ENCODE measurements at places on chromosomes 2 and 18.

GRCh38 chr2:238685713-238686112 lies 162.2 kb upstream of the TWIST2 start:
- DNase-seq, result no peak

- no peak for DNase-seq
Measured at GRCh38 chr18:8816220-8816619, 110.9 kb downstream of the MTCL1 start.

GRCh38 chr2:175855236-175855635 lies 146.8 kb downstream of the LNPK start:
- DNase-seq, result no peak

GRCh38 chr2:233358947-233359346 lies 4.7 kb downstream of the DGKD start:
- DNase-seq, result no peak

DNA sequence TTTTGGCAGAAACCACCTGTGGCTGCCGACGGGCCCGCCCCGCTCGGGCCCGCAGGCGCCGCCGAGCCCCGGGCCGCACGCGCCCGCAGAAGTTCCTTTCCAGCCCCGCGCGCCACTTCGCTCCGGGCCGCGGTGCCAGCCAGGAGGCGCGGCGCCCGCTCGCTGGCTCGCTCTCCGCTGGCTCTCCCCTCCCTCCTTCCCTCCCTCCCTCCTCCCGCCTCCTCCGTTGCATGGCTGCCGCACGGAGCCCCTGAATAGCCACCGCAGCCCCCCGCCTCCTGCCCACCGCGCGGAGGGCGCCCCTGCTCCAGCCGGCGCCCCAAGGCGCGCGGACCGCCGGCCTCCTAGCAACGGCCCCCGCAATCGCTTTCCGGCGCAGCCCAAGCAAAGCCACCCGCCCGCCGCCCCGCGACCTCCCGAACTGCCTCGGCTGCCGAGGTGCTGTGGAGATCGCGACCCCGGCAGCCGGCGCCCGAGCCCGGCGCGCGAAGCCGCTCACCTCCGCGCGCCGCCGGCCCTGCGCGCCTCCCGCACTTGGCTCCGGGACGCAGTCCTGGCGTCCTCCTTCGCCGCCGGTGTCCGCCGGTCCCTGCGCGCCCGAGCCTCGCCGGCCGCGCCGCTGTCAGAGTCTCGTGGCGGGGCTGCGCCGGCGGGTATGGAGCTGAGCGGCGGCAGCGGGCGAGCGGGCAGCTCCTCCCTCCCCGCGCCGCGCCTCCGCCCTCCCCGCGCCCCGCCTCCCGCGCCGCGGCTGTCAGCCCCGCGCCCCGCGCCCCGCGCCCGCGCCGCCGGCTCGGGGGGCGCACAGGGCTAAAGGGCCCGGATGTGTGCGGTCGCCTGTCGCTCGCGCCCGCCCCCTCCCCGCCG lies at the start of gene ZBTB7C:
TSS of gene ZBTB7C (minus strand) at position 657 of the 864 bp plus-strand sequence.
- no peak for DNase-seq

DNA sequence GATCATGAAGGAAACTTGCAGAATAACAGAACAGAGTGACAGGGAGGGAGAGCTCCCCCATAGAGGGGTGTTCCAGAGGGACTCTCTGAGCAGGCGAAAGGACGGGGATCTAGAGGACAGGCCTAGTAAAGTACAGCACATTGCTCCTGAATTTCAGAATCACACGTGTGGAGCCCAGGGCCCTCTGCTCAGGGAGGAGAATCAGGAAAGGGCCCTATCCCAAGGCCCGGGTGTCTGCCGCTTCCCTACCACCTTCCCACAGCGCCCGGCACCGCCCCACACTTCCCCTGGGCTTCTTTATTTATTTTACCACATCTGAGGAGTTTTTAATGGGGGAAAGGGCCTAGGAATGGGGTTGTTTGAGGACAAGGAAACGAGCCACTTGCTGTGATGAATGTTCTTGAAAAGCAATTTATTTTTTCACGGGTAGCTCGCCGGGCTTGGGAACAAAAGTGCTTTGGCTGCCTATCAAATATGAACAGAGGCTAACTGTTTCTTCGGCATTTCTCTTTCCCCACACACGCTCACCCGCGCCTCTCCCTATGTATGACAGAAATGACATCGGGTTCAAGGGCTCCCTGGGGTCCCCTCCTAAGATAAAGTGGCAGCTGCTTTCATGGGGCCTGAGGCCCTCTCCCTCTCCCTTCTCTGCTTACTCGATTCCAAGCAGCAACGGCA lies 79.3 kb upstream of the GLI2 start:
- DNase-seq, result no peak

GRCh38 chr2:28387082-28387960 lies 5.3 kb upstream of the FOSL2 start:
- no peak for DNase-seq

GRCh38 chr18:36536426-36536825 lies 238.9 kb downstream of the FHOD3 start:
- DNase-seq, result no peak

DNA sequence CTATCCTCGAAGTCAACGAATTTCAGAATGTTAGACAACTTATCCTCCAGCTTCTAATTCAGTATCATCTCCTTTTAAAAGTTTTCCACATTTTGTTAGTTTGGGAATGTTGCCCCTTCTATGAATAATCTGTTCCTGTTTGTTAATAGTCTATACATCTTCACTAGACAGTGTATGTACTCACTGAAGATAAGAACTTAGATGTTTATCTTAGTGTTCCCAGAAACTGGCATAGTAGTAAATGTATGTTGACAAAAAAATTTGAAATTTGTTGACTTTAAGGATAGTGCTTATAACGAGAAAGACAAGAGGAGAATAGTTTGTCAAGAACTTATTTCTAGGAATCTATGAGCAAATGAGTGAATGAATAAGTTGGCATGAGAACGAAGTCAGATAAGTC lies 162.0 kb upstream of the GULP1 start:
- no peak for DNase-seq

DNA sequence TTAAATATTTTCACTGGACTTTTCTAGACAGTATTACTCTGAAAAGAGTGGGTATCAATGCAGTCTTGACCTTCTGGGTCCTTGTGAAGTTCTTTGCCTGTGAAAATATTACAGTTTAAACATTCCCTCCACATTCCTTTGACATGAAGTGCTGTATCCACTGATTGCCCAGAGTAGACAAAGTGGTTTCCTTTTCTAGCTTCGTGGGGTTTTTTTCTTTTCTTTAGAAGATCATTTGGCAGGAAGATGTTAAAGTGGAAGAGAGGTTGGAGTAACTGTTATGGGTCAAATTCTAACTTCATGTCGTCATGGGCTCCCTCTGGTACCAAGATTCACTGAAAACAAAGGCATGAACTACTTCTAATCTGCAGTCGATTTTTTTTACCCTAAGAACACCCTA lies 496.9 kb downstream of the EPHA4 start:
- DNase-seq, result no peak

DNA sequence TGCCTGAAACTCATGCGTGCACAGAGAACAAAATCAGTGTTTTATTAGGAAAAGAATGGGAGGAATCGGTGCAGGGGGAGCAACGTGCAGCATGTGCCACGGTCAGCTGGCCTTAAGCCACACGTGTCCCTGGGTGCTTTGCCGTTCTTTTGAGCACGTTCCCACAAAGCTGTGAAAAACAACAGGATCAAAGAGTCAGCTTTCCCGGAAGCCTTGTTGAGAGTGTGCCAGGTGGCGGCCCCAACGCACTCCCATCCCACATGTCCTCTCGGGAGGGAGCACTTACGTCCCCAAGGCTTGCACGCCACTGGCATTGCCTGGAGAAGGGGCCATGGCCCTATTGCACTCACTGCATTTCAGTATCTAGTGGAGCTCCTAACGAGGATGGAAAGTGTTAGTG lies 511.2 kb downstream of the EIPR1 start:
- no peak for DNase-seq

- DNase-seq, result no peak
Measured at GRCh38 chr2:190366248-190366753, 22.9 kb downstream of the INPP1 start.

- DNase-seq, result no peak
Measured at GRCh38 chr18:78082816-78083215, 833.2 kb downstream of the GALR1 start.

DNA sequence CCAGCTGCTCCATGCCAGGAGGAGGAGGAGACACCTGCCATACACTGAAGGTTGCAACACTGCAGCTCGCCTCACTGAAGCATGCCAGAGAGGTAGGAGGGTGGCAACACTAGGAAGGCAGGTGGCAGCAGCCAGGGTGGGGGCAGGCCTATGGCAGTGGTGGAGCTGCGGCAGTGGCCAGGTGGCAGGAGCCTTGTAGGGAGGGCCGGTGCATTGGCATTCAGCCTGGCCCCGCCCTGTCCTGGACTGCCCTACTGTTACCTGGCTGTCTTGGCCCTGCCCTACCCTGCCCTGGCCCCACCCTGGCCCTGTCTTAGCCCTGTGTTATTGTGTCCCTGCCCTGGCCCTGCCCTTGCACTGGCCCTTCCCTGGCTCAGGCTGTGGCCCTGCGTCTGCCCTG lies 7.4 kb upstream of the ANKRD62 start:
- no peak for DNase-seq

DNA sequence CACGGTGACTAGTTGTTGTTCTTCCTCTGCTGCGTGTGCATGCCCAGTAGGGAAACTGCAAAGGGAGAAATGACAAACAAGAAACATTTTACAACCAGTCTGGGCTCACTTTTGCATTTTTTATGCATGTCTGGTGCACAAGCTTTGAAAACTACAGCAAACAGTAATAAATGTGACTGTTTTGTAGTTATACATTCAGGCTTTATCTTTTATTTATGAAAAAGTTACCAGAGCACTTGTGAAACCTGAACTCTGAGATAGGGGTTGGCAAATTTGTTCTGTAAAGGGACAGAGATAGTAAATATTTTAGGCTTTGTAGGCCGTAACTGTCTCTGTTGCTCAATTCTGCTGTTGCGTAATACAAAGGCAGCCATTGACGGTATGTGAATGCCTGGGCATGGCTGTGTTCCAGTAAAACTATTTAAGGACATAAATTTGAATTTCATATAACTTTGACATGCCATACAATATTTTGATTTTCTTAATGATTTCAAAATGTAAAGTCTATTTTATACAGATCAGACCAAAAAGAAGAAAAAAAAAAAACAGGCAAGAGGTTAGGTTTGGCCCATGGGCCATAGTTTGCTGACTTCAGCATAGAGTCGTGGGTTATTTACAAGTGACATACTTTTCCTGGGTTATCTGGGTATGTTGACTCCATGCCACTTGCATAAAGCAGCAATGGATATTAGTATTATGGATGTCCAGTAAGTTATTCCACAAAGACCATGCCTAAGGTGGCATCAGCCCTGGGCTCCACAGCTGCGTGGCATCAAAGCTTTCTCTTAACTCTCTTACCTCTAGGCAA lies 53.6 kb upstream of the EML6 start:
- no peak for DNase-seq

DNA sequence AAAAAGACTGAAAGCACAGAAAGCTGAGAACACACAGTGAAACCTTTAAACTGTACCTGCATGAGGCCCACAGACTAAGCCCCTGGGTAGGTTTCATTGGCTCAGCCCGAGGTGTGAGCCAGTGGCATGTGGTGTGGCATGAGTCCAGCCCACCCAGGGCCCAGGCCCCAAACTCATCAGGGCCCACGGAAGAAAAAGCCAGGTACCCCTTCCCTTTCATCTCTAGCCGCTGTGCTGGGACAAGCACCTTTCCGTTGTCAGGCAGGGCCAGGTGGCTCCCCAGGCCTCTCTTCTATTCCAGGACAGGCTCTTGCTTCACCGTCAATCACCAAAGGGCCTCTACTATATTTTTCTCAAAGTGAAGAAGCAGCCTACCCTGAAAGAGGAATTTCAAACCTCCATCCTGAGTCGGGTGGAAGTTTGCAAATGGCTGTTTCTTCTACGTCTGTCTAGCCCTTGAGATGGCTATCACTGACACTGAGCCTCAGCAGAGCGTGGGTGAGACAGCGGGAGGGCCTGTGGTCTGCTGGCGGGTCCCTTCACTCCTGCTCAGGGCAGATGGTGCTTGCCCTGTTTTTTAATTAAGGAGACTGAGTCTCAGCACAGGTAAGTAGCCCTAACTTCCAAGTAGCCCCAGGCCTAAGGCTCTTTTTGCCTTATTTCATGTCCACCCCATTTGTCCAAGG lies 8.6 kb downstream of the DNAJB2 start:
- DNase-seq, result no peak

DNA sequence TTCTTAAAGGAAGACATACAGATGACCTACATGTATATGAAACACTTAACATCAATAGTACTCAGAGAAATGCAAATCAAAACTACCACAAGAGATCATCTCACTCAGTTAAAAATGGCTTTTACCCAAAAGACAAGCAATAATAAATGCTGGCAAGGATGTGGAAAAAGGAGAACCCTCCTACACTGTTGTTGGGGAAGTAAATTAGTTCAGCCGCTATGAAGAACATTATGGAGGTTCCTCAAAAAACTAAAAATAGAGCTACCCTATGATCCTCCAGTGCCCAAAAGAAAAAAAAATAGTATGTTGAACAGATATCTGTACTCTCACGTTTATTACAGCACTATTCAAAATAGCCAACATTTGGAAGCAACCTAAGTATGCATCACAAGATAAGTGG lies 1579.4 kb upstream of the TMEFF2 start:
- DNase-seq, result no peak

GRCh38 chr18:57775937-57776336 lies 27.2 kb downstream of the ATP8B1 start:
- no peak for DNase-seq

DNA sequence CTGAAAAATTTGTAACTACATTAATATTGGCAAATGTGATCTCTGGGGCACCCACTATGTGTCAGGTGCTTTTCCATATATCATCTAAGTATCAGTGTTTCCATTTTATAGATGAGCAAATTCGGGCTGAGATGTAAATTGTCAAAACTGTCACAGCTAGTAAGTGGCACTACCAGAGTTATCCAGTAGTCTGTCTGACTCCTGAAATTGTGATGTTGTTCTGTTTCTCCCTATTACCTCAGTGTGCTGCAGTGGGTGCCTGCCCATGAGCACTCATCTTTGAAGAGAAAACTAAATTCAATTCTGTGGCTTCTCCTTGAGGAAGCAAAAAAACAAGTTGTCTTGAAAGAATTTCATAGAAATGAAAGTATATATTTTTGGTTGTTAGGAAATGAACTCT lies 467.4 kb upstream of the FANCL start:
- DNase-seq, result no peak

GRCh38 chr18:79384834-79385233 lies 10.9 kb upstream of the NFATC1 start:
- no peak for DNase-seq

DNA sequence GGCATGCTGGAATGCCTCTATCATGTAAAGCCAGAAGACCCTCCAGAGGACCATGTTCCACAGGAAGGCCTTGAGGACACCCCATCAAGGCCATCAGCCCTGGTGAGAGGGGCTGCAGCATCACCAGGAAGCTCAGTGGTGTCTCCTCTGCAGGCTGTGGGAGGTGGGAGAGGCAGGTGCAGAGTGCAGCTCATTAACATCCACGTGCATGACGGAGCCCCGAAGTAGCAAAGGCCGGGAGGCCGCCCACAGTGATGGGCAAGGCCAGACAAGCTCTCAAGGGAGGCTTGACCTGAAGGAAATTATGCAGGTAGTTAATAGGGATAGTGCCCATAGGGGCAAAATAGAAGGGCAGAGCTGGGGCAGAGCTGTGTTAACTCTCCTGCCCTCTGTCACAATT lies 30.3 kb upstream of the SMCHD1 start:
- DNase-seq, result no peak

GRCh38 chr18:42107691-42108450 lies 152.8 kb downstream of the PIK3C3 start:
- DNase-seq, result no peak

GRCh38 chr2:223860809-223861738 lies 23.7 kb upstream of the AP1S3 start:
- no peak for DNase-seq

GRCh38 chr2:234930397-234930796 lies 21.4 kb upstream of the SH3BP4 start:
- DNase-seq, result no peak
